ENCODE measurements at places on chromosomes 4 and X. TPM values are rescaled to one million over a fixed set of nuclear protein-coding genes. Genes with fewer than 3 reads are reported as not detected.

SAP30 gene
- total RNA-seq: 23.9 TPM

FGFR3 gene
- total RNA-seq: 0.12 TPM

FABP2 gene
- total RNA-seq: not detected

NKX3-2 gene
- total RNA-seq: under 0.01 TPM

SMIM43 gene
- total RNA-seq: 6.0 TPM

PNMA5 gene
- total RNA-seq: not detected

TGIF2LX gene
- total RNA-seq: not detected

CENPVL1 gene
- total RNA-seq: not detected

PITX2 gene
- 18.1 TPM for total RNA-seq

UBE2D3 gene
- total RNA-seq: 409 TPM

Data from hair follicle dermal papilla cell (primary cell).